Activated CD4-positive, alpha-beta T cell treated with anti-CD3 and anti-CD28 coated beads, Interleukin-2, amount 10 ng/mL, durations not matched to agents 7 days and 5 days (primary cell): ENCODE measurements at places on chromosomes 13 and 19. TPM values are rescaled to one million over a fixed set of nuclear protein-coding genes. Genes with fewer than 3 reads are reported as not detected.

- H3K27ac ChIP-seq = no peak overlapping the region
- no peaks in the 10 kb centered on the region for H3K4me1 ChIP-seq
- H3K27me3 ChIP-seq = peaks cover 4% of the 10 kb centered on the region
Observed at GRCh38 chr19:48568345-48568886, 16.4 kb downstream of the SULT2B1 start.

DNA sequence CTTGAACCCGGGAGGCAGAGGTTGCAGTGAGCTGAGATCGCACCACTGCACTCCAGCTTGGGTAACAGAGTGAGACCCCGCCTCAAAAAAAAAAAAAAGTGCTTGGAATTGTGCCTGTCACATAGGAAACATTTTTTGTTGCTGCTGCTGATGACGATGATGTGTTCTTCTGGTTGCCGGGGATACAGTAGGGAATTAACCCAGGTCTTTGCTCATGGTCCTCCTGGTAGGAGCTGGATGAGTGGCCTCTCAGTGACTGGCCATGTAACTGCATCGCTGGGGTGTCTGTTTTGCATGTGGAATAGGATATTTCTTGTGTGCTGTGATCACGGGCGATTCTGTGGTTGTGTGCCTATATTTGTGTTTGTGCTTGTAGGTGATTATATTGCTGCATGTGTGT is 4.7 kb upstream of the CNFN start:
- peaks cover 26% of the 10 kb centered on the region for H3K4me1 ChIP-seq
- H3K27me3 ChIP-seq = peaks cover 18% of the 10 kb centered on the region
- H3K36me3 ChIP-seq = no peaks in the 10 kb centered on the region

DNA sequence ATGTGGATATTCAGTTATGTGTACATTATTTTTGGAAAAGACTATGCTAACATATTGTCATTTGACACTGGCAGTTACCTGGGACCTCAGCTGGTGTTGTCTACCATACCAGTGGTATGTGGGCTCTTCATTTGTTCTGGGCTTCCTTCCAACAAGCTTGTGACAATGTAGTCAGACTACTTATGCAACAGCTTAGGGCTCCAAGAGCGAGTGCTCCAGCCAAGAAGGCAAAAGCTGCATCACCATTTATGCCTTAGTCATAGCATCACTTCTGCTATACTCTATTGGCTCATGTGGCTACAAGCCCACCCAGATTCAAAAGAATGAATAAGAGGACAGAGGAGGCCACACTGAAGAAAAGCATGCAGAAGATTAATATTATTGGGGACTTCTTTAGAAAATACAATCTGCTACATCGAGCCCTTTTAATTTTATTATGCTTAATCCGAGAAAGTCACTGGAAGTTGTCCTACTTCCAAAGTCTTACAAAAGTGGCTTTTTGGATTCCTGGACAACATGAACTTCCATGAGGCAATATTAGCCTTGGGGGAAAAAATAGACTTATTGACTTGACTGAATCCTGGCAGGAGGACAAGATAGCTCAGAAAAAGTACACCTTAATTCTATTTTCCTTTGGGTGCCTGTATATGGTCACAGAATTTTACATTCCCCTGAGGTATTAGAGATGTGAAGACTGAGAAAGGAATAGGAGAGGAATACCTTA is 529.4 kb upstream of the HTR2A start:
- no peak for DNase-seq
- no peak overlapping the region for H3K4me3 ChIP-seq
- no peaks in the 10 kb centered on the region for H3K4me1 ChIP-seq
- H3K27me3 ChIP-seq = no peaks in the 10 kb centered on the region
- no peaks in the 10 kb centered on the region for H3K36me3 ChIP-seq
- H3K27ac ChIP-seq = no peak overlapping the region

GRCh38 chr13:78657699-78658629 is 991 bp downstream of the OBI1 start:
- H3K4me1 ChIP-seq = peaks cover 54% of the 10 kb centered on the region
- H3K36me3 ChIP-seq = peaks cover 18% of the 10 kb centered on the region
- H3K27me3 ChIP-seq = no peaks in the 10 kb centered on the region
- DNase-seq = no peak

GRCh38 chr19:16470911-16471811 is 609 bp downstream of the EPS15L1 start:
- DNase-seq = peak; percentile 41
- H3K4me1 ChIP-seq = peaks cover 36% of the 10 kb centered on the region
- H3K27ac ChIP-seq = peak overlapping the region; percentile 54
- H3K4me3 ChIP-seq = peak overlapping the region; percentile 88
- no peaks in the 10 kb centered on the region for H3K36me3 ChIP-seq

CHST8 gene
- total RNA-seq = not detected

GRK1 gene
- total RNA-seq = 0.19 TPM

EPN1 gene
- 64.2 TPM for total RNA-seq

CYP2A6 gene
- total RNA-seq = not detected

IL4I1 gene
- total RNA-seq = 4.2 TPM

CYP4F12 gene
- total RNA-seq = 0.10 TPM

NLRP5 gene
- not detected for total RNA-seq

KCNC3 gene
- 3.4 TPM for total RNA-seq
